NCI-H187 (cell line): ENCODE measurements at places on chromosomes 5 and 9.

DNA sequence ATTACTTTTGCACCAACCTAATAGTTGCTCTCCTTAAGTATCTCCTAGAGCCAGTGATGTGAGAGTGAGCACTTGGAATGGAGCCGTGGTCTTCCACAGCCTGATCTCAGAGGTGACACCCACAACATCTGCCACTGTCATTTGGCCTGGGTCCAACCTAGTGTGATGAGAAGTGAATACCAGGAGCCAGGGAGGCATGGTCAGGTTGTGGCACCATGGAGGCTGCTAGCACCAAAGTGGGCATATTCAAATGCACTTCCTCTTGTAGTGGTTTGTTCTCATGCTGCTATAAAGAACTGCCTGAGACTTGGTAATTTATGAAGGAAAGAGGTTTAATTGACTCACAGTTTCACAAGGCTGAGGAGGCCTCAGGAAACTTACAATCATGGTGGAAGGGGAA is 22.6 kb upstream of the CEP72 start:
- DNase-seq, result no peak

- no peak for DNase-seq
These were observed 9.7 kb upstream of the PDCD1LG2 start for GRCh38 chr9:5500441-5501235.

DNA sequence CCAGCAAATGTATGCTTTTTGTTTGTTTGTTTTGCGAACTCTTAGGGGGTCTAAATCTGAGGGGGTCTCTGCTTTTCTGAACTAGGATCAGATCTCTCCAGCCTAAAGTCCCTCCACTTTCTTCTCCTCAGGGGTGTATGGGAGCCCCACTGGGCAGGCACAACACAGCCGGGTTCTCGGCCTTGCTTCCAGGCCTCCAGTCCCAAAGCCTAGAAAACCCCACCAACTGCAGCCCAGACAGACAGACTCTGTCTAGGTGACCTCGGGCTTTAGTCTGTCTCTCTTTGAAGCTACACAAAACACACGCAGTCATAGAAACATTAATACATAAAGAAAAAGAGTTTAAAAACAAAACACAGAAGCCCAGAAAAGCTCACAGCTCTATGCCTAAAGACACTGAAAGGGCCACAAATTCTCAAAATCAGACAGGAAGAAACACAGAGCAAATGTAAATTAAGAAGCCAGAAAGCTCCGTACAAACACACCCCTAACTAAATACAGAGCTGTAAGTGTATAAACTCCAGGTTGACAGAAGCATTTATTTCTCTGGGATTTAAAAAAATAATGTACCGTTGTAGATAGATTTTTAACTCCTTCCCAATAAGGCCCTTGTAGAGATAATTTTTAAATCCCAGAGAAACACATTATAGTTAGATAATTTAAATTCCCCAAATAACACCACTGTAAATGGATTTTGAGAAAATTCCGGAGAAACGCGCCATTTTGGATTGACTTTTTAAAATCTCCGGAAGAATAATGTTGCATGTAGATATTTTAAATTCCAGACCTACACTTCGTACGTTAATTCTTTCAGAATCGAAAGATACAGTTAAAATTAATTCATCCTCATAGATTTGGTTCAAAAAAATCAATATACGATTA is 2.0 kb downstream of the PITX1 start:
- no peak for DNase-seq

DNA sequence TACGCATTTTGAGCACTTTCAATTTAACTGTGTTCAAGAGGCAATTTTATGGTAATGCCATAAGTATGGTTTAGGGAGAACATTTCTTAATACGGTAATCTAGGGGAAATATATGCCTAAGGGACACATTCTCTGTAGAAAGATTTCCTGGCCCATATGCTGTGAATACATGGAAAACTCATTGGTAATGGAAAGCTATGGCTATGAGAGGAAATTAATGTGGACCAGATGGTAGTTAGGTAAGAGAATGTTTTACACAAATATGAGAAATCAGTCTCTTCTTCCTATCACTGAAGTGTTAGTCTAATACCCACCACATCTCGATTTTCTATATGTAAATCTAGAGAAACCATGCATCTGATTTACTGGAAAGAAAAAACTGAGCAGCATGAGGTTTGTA is 105.0 kb downstream of the SEMA6A start:
- no peak for DNase-seq

DNA sequence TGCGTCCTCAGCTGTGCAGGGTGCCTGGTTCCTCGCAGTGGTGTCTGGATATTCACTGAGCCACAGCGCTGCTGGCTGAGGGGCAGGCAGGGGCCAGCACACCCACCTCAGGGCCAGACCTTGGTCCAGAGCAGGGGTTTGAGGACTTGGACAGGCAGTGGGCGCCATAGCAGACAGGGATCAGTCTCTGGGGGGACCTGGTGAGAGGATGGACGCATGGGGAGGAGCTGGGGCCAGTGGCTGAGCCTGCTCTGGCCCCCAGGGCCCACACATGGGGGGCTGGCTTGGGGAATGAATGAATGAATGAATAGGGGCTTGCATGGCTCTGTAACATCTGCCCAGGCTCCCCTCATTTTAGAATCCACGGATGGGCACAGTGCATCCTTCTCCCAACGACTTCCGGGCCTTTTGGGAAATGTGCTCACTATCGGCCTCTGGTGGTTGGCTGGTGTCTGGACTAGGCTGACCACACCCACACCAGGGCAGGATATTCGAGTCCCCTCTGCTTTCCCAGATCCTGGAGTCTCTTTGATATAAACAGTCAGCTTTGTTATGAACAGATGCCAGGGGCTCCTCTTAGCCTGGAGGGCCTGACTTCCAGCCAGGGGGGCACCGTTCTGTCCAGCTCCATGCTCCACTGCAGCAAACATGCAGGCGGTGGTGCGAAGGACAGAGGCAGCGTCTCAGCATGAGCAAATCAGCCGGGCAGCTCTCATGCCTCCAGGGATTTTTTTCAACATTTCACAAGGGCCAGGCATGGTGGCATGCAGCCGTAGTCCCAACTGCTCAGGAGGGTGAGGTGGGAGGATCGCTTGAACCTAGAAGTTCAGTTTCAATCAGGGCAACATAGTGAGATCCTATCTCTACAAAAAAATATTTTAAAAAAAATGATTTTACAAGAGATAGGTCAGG is 62.6 kb downstream of the NEK6 start:
- no peak for DNase-seq

GRCh38 chr9:37944671-37945481 is 40.9 kb upstream of the SLC25A51 start:
- no peak for DNase-seq

DNA sequence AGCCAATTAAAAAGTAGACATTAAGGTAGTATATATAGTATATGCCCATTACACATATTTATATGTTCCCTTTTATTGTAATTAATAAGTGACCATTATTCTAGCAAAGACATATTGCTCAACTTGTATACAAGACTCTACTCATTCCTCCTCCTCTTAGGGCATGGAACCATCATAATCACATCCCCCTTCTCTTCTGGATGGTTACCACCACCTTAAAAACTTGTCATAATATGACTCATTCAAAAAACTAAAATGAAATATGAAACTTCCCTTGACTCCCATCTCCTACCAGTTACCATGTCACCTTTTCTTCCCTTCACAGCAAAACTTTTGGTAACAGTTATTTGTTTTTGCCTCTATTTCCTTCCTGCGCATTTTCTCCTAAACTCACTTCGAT is 438.7 kb downstream of the KDM4C start:
- DNase-seq, result no peak
